ENCODE measurements at places on chromosomes 1 and 21. TPM values are rescaled to one million over a fixed set of nuclear protein-coding genes. Genes with fewer than 3 reads are reported as not detected.

GPATCH2 gene
- 26.6 TPM for total RNA-seq

HCN3 gene
- 1.7 TPM for total RNA-seq

PODN gene
- 0.40 TPM for total RNA-seq

CLEC20A gene
- not detected for total RNA-seq

TEX38 gene
- not detected for total RNA-seq

C1orf56 gene
- 0.52 TPM for total RNA-seq

RORC gene
- total RNA-seq = 2.1 TPM

SAMSN1 gene
- total RNA-seq = 0.35 TPM

PLA2G5 gene
- not detected for total RNA-seq

TTLL7 gene
- total RNA-seq = 14.0 TPM

LRRC38 gene
- total RNA-seq = not detected

SLC25A34 gene
- 0.50 TPM for total RNA-seq

RXRG gene
- total RNA-seq = not detected

NFASC gene
- total RNA-seq = 0.17 TPM

CNKSR1 gene
- 6.4 TPM for total RNA-seq

CELA3B gene
- total RNA-seq = not detected

LCE6A gene
- not detected for total RNA-seq

VAMP3 gene
- 136 TPM for total RNA-seq

CXADR gene
- 49.0 TPM for total RNA-seq

FCER1G gene
- not detected for total RNA-seq

KCNJ9 gene
- total RNA-seq = not detected

DNAJC28 gene
- 1.9 TPM for total RNA-seq

MIA3 gene
- total RNA-seq = 53.4 TPM

KIAA1614 gene
- 5.9 TPM for total RNA-seq

ZBTB8B gene
- not detected for total RNA-seq

CFHR1 gene
- total RNA-seq = not detected

SHE gene
- total RNA-seq = 0.17 TPM

COL9A2 gene
- total RNA-seq = 4.2 TPM

PCNT gene
- total RNA-seq = 27.1 TPM

SPRR1B gene
- total RNA-seq = not detected

All from renal cortical epithelial cell (primary cell).